ENCODE measurements at places on chromosomes 7 and 10. TPM values are rescaled to one million over a fixed set of nuclear protein-coding genes. Genes with fewer than 3 reads are reported as not detected.

- no peak for DNase-seq
Observed at GRCh38 chr7:98137826-98138151, 31.1 kb downstream of the LMTK2 start.

- DNase-seq, result peak; percentile 41
Observed at GRCh38 chr10:72259491-72260238, 14.1 kb upstream of the DDIT4 start.

GRCh38 chr7:91263384-91264045, 718 bp upstream of the FZD1 start:
- no peak for DNase-seq

- DNase-seq, result no peak
Observed at GRCh38 chr7:6346581-6346980, 74.2 kb upstream of the CYTH3 start.

DNA sequence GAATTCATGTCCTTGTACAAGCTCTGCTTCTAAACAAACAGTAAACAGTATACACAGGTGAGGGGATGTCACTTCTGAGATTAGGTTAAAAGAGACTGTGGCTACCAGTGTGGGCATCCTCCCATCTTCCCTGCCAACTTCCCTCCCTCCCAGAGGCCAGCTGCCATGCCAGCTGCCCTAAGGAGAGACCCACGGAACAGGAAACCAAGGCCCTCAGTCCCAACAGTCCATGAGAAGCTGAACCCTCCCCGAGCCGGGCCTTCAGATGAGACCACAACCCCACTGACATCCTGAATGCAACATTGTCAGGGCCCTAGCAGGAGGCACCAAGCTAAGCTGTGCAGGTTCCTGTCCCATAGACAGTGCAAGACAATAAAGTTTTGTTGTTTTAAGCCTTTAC, 106.1 kb downstream of the CTBP2 start:
- no peak for DNase-seq

- no peak for DNase-seq
Observed at GRCh38 chr10:107718864-107719263, 554.4 kb upstream of the SORCS1 start.

- no peak for DNase-seq
Observed at GRCh38 chr7:1307828-1308227, 75.2 kb downstream of the UNCX start.

- no peak for DNase-seq
Observed at GRCh38 chr7:27249724-27250556, 7.3 kb downstream of the EVX1 start.

GRCh38 chr7:45625067-45625466, 50.9 kb downstream of the ADCY1 start:
- DNase-seq, result no peak

The SEMA3D gene
- 4.4 TPM for total RNA-seq

DNA sequence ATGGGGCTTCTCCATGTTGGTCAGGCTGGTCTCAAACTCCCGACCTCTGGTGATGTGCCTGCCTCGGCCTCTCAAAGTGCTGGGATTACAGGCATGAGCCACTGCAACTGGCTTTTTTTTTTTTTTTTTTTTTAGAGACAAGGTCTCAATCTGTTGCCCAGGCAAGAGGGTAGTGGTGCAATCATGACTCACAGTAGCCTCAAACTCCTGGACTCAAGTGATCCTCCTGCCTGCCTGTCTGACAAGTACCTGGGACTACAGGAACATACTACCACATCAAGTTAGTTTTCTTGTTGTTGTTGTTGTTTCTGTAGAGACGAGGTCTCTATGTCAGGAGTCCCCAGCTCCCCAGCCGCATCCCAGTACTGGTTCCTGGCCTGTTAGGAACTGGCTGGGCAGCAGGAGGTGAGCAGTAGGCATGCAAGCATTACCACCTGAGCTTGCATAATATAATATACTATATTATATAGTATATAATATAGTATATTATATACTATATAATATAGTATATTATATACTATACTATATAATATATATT, 55.7 kb downstream of the TPK1 start:
- DNase-seq, result no peak

GRCh38 chr7:130387628-130388403, 7.5 kb downstream of the CPA1 start:
- DNase-seq, result no peak

DNA sequence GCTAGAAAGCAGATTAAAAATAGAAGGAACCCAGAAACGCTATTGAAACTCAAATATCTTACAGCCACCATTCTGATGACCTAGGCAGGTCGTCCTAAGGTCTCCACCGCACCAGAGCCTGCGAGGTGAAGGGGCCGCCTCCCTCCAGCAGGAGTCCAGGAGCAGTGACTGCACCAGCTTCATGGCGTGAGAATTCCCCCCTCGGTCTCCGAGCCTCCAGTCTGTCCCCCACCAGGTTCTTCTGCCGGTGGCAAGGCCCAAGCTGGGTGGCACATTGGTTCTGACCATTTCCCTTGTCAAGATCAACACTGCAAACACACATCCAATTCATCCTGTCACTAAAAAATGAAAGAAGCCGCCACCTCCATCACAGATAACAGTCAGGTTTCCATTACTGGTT, 98.7 kb downstream of the DIP2C start:
- DNase-seq, result no peak

DNA sequence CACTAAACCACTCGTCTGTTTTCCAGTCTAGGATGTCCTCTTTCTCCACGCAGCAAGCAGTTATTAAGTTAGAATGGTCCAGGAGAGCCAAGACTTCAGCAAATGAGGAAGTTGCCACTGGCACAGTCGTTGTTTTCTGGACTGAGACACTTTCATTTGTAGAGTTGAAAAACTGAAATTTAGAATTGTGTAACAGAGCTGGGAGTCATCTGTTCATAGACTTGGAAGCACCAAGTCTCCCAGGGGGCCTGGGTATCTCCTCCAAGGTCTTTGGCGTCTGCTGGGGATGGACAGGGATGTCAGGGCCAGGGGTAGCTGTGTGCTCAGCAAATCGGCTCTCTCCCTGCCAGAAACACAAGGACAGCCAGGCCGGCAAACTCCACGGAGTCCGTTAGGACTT, 208.4 kb downstream of the FANK1 start:
- DNase-seq, result no peak

The PAX4 gene
- total RNA-seq, result not detected

The PIK3CG gene
- total RNA-seq, result 3.3 TPM

GRCh38 chr7:91537260-91538152, 273.3 kb downstream of the FZD1 start:
- no peak for DNase-seq

DNA sequence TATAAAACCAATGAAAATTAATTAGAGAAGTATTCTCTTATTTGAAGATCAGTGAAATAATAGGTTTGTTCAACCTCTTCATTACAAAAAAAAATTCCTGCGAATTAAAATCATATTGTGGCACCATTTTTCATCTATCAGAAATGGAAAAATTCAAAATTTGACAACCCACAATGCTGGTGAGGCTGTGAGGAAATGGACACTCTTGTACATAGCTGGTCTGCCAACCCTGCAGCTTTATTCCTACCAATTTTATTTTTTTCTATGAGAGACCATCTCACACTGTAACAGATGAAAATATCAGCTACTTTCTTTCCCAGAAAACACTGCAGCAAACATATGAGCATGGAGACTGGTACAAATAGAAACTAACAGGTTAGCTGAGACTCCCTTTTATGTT, 208.8 kb upstream of the SEMA3E start:
- no peak for DNase-seq

The STX1A gene
- 49.8 TPM for total RNA-seq

DNA sequence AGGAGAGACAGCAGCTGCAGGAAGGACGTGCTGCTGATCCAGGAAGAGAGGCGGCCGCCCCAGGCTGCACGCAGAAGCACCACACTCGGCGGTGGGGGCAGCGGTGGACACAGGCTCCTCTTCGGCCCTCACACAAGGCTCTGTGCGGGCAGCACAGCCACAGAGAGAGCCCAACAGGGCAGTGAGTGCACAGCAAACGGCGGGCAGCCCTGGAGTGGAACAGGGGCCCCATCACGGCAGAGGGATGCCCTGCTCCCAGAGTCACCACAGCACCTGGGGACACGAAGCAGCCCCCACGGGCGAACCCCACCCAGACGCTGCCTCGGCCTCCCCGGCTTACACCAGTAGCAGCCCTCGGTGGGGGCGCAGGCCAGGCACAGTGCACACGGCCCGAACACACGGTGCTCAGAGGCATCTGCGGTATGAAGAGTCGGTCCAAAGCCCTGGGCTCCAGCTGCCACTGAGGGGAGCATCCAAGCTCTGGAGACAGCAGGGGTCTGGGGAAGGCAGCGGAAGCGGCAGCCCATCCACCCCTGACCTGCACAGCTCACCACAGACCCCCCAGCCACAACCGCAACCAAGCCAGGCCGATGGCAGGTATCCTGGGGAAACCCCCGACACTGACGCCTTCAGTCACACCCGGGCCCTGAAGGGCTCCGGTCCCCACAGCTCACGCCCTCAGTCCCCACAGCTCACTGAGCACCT, 16.8 kb downstream of the NUDT1 start:
- no peak for DNase-seq

DNA sequence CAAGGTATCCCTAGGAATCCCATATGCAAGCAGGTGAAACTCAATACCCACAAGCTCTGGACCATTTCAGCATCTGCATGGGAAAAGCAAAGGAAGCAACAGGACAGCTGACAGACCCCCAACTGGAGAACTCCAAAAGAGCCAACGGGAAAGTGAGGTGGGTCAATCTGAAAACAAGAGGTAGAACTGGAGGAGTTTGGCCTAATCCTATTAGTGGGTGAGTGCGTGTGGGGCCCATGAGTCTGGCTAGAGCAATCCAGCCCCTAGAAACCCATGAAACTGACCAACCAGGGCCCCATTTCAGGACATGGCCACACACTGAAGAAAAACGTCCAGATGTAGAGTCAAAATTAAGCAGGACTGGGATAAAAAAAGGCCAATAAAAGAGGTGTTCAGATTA, 26.6 kb upstream of the WNT8B start:
- no peak for DNase-seq

The AASS gene
- 19.3 TPM for total RNA-seq

DNA sequence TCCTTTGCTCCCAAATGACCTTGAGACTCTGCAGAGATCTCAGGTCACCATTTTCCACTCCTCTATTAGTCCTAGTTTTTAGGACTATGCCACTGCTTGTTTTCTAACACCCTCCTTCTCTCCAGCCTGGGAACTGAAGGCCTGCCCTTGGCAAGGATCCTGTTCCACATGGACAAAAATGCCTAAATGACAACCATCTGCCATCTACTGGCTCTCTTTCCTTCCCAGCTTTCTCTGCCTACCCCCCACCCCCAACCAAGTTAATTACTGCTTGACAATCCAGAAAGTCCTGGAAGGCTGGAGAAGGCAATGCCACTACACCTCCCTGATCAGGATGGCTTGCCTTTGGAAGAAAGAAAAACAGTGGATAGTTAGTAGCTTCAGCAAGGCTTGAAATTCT, 44.8 kb upstream of the SP8 start:
- no peak for DNase-seq

The AQP1 gene
- total RNA-seq, result 0.31 TPM

- no peak for DNase-seq
Observed at GRCh38 chr7:64509583-64509982, 53.3 kb downstream of the ZNF680 start.

The SEC61G gene
- total RNA-seq, result 124 TPM

- no peak for DNase-seq
Observed at GRCh38 chr7:4017081-4017480, 665.0 kb upstream of the FOXK1 start.

The CLCN1 gene
- under 0.01 TPM for total RNA-seq

DNA sequence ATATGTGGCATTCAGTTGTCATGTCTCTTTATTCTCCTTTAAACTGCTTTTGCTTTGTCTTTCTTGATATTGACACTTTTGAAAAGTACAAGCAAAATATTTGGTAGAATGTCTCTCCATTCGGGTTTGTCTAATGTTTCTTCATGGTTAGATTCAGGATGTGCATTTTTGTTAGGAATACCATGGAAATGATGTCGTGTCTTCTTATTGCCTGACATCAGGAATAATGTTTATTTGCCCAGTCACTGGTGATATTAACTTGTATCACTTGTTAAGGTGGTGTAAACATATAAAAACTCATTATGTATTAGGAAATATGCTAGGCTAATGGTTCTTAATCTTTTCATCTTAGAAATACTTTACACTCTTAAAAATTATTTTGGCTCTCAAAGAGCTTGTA, 43.4 kb downstream of the CDK1 start:
- DNase-seq, result no peak

GRCh38 chr7:77454802-77455201, 38.7 kb upstream of the GSAP start:
- no peak for DNase-seq

GRCh38 chr7:31858055-31858454, 171.0 kb downstream of the PPP1R17 start:
- DNase-seq, result no peak

- DNase-seq, result peak; percentile 39
Observed at GRCh38 chr10:61897671-61898434, 3.6 kb upstream of the ARID5B start.

DNA sequence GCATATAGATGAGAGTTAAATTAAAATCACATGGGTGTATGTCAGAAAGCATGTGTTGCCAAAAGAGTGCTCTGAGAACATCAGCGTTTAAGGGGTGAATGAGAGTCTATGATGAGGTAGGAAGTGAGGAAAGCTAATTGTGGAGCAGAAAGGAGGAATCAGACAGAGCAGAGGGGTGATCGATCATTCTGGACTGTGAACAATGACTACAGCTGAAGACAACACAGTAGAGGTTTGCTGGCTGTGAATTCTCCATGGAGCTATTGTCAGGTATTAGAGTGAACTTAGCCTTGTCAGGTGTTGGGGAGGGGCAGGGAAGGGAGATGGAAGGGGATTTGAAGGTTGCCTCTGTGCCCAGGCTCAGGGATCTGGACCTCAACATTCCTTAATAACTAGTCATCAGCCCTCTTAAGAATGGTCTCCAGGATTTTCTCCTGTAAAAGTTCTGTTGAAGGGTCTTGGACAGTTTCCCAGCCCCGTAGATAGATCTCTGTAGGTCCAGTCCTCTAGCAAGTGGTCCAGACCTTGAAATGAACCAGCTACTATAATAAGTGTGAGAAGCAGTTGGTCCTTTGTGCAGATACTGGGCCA, 57.1 kb downstream of the KIF5B start:
- no peak for DNase-seq

The CDK6 gene
- total RNA-seq, result 11.1 TPM

DNA sequence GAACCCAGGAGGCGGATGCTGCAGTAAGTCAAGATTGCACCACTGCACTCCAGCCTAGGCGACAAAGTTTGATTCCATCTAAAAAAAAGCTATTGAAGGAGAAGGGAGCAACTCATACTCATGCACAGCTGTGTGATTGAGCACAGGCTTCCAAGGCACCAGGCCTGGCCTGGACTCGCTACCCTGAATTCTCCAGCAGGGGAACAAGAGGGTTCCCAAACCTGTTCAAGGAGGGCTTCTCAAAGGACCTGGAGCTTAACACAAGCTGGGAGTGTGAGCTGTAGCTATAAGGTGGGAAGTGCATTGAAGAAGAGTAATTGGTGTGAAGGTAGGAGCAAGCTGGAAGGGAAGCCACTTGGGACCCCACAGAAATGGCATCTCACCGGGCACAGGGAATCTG, 15.1 kb upstream of the DDIT4 start:
- no peak for DNase-seq

GRCh38 chr10:1665681-1666080, 71.6 kb downstream of the ADARB2 start:
- no peak for DNase-seq

The UCN3 gene
- not detected for total RNA-seq

The TSPAN33 gene
- 4.7 TPM for total RNA-seq

All from occipital lobe (tissue), 3 donors.